AG04450 (cell line): ENCODE measurements at places on chromosomes 16 and 17.

GRCh38 chr16:81237942-81238295, 570 bp upstream of the BCO1 start:
- DNase-seq = no peak

- no peak for DNase-seq
Measured at GRCh38 chr17:74391771-74392170, 24.5 kb downstream of the GPR142 start.

- DNase-seq = no peak
Measured at GRCh38 chr17:8019665-8020650, 17.5 kb downstream of the GUCY2D start.

DNA sequence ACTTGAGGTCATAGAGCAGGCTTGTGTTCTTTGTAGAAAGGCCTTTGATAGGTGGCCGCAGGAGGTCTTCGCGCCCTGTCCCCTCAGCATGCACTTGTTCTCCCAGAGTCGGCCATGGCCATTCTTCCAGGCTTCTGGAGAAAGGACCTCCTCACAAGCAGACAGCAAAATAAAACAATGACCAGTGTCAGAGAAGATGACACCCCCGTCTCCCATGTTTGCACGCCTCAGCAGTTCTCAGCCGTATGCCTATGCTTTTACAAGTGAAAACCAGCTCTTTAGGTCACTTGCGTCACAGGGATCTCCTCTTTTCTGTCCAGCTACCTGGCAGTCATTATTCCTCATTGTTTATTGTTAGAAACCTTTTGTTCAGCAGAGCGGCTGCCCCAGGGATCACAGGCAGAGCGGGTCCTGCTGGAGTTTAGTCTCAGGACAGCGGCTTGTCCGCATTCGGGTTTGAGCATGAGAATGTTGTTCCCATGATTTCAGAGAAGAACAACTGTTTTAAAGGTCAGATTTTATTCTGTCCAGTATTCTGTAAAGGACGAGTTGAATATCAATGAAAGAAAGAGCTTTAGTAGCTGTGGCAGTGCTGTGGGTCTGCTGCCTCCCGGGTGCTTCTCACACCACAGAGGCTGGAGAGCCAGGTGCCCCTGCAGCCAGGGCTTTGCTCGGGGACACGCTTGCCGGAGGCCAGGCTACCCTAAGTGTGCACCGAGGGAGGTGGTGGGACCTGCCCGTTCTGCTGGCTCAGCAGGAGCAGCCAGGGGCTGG, 123.9 kb downstream of the RPTOR start:
- no peak for DNase-seq

DNA sequence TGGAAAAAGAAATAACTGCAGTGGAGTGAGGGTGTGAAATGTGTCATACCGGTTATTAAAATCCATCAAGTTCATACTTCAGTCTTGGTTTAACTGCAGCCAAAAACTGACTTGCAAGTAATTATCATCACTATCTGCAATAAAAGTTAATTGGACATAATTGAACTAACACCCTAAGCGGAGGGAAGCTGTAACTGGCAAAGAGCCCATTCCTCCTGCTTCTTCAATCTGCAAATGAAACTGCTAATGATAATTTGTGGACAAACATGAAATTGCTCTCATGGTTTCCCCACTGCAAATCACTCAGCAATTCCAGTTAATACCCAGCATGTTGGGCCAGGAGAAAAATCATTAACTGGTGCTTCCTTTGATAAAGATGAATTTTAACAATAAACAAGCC, 46.5 kb downstream of the FAM222B start:
- no peak for DNase-seq

DNA sequence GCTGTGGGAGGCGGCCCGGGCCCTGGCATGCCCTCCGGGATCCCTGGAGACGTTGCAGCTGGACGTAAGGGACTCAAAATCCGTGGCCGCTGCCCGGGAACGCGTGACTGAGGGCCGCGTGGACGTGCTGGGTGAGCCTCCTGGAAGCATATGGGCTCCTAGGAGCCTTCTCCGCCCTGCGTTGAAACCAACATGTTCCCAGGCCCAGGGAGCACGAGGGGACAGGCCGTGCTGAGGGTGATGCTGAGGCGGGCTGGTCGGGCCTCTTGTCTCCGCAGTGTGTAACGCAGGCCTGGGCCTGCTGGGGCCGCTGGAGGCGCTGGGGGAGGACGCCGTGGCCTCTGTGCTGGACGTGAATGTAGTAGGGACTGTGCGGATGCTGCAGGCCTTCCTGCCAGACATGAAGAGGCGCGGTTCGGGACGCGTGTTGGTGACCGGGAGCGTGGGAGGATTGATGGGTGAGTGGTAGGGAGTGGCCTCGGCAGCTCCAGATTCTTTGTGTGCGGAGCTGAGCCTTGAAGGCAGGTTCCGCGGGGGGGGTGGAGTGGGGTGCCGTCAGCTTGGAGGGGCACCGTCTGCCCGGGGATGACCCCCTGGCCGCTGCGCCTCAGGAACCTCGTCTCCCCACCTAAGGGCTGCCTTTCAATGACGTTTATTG, 567 bp downstream of the HSD17B1 start:
- no peak for DNase-seq

DNA sequence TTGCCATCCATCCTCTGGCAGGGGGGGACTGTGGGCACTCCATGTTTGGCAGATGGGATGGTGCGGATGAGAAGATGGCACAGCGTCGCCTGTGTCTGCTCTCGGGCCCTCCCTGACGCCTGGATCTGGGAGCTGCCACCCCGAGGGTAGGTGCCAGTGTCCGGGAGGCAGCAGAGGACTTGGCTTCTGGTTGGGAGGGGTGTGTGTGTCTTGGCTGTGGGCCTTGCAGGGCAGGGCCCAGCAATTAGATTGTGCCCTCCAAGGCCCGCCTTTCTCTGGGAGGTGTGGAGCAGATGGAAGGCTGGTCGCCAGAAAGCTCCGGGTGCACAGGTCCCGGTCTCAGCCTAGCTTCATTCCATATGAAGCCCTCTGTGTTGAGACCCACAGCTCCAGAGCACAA, 1.4 kb downstream of the RAP1GAP2 start:
- no peak for DNase-seq

DNA sequence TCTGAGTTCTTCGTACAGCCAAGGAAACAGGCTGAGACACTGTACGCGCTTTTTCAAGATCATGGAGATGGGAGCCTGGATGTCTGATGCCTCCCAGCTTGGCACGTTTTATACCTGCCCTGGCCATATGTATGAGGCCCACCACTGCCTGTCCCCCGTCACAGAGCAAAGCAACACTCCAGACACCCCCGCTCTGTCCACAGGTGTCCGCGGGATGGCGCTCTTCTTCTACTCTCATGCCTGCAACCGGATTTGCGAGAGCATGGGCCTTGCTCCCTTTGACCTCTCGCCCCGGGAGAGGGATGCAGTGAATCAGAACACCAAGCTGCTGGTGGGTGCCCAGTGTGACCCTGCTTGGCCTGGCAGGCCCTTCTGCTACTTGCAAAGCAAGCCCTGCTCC, 39.8 kb upstream of the POLR3E start:
- no peak for DNase-seq

DNA sequence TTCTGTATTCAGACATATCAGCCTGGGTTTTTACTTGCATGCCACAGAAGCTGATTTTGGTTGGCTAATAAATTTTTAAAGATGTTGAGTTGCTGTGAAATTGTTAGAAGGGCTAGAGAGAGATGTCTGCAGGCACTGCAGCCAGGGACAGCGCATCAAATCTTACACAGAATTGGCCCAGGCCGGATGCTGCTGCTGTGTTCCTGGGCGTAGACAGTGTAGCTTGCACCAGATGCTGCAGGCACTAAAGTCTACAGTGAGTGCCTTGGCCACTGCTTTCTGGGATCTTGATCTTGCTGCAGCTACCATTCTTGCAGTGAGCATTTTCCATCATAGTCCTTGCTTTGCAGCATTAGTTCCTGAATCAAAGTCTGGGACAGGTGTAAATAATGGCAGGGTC, 169.9 kb downstream of the SPECC1 start:
- no peak for DNase-seq

DNA sequence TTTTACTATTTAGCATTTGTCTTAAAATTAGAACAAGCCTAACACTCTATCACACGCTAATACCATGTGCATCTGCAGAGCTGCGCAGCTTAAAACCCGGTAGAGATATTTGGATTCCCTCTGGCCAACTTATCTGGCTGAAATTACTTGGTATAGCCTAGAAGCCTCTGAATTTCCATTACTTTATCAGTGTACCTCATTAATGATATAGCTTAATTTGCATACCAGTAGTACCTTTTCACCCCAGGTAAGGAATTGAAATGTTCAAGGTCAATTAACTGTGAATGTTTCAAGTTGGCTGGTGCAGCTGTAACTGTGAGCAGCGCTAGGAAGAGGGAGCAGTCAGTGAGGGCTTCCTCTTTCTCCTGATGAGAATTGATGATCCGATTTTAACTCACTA, 74.2 kb downstream of the CNTNAP4 start:
- no peak for DNase-seq

- DNase-seq = no peak
Measured at GRCh38 chr17:63973247-63973646, 529 bp upstream of the SCN4A start.

DNA sequence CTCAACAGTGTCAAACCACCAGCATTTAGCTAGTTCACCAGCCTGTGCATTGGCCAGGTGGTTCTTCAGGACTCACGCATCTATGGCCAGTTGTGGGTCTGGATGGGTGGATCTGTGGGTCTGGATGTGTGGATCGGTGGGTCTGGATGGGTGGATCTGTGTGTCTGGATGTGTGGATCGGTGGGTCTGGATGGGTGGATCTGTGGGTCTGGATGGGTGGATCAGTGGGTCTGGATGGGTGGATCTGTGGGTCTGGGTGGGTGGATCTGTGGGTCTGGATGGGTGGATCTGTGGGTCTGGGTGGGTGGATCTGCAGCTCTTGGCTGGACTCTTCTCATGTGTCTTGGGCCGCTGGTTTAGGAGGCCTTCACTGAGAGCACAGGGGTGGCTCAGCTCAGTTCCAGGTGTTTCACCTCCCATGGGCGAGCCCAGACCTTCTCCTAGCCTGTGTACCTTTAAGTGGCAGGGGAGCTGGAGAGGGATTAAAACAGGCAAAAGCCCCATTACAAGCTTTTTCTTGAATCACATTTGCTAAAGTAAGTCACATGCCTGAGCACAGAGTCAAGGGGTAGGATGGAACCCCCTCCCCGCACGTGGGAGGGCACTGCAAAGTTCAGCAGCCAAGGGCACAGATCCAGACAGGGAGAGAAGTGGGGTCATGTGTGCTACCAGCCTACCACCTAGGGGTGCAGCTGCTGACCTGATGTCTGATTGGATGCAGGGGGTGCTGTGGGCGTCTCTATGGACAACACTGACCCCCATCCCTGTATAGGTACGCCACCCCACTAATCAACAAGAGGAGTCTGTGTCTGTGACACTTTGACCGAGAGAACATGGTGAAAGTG, 3.4 kb upstream of the NUBP1 start:
- DNase-seq = no peak

DNA sequence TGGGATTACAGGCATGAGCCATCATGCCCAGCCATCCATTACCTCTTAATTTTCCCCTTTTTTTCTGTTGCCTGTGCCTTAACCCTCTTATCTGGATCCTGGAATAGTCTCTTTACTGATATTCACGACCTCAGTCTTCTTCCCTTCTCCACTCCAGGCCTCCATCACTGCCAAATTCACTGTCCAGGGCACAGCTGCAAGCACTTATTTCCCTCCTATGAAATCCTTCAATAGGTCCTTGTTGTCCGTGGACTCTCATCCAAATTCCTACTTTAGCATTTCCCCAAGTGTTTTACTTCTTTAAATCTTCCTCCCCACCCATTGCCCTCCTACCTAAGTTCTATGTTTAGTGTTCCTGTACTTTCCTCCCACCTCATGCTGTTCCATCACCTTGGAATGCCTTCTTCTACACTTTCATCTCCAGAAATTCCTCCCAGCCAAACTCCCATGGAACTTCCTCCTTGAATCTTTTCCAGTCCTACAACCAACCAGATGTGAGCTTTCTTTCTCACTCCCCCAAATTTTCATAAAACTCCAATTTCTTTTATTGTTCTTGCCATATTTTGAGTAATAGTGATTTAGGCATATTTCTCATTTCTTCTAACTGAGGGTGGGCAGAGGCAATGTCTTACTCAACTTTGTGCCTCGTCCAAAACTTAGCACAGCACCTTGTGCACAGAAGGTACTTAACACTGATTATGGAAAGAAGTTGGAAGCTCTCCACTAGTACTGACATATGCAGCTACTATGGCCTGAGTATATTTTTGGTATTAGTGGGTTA, 35.3 kb downstream of the FAM20A start:
- DNase-seq = no peak

DNA sequence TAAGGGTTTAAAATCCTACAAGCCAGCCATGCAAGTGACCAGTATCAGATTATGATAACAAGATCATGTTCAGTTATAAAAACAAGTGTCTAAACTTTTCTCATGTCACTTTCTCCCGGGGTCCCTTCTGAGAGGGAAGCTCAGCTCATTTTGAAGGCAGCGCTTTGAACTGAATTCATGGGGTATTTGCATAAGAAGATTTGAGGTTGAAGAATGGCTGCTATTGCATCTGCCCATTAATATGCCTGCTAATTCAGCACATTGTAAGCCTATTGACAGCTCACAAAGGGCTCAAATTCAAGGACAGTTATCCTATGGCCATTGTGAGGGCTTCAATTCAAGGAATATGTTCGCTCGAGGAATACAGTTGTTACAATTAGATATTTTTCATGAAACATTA, 290.2 kb upstream of the IRX3 start:
- no peak for DNase-seq

GRCh38 chr17:1764284-1764683, 2.4 kb downstream of the SERPINF1 start:
- peak; percentile 75 for DNase-seq

DNA sequence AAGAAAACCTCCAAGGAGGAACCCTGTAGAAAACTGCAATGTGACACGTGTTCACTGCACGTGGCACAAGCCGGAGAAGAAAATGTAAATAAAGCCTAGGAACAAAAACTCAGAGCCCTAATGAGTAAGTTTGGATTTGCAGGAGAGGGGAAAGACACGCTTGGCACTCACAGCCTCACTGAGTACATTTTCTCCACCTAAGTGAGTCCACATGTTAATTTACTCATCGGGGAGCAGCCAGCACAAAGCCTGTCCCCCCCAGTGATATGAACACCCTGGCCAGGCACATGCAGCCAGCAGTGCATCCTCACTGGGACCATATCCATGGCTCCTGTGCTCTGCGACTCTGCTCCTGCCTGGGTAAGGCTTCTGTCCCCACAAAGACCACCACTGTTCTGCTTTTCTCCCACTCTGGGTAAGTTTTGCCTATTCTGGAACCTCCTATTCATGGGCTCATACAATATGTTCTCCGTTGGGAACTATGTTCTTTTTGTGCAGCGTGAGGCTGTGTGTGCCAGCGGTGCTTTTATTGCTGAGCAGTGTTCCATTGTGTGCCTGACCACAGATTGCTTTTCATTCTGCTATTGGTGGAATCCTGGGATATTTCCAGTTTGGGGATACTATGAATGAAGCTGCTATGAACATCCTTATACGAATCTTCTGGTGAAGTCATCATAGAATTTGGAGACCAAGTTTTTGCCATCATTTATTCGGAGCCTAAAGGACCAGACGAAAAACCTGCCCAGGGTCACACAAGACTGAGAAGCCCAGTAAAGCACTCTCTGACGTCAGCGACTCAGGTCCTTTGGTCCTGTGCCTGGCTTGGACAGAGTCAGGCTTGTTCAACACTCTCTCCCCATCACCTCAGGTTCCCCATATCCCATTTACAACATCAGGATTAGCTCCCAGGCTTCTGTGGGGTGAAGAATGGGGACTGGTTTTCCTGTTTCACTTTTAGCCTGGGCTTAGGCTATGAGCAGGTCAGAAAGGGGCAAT, 53.3 kb downstream of the RNF112 start:
- no peak for DNase-seq
